ENCODE measurements at places on chromosomes 1 and 21. TPM values are rescaled to one million over a fixed set of nuclear protein-coding genes. Genes with fewer than 3 reads are reported as not detected.

PRMT6 gene
- total RNA-seq = 13.8 TPM

MATN1 gene
- 0.57 TPM for total RNA-seq

ANGPTL1 gene
- total RNA-seq = 18.4 TPM

DNA sequence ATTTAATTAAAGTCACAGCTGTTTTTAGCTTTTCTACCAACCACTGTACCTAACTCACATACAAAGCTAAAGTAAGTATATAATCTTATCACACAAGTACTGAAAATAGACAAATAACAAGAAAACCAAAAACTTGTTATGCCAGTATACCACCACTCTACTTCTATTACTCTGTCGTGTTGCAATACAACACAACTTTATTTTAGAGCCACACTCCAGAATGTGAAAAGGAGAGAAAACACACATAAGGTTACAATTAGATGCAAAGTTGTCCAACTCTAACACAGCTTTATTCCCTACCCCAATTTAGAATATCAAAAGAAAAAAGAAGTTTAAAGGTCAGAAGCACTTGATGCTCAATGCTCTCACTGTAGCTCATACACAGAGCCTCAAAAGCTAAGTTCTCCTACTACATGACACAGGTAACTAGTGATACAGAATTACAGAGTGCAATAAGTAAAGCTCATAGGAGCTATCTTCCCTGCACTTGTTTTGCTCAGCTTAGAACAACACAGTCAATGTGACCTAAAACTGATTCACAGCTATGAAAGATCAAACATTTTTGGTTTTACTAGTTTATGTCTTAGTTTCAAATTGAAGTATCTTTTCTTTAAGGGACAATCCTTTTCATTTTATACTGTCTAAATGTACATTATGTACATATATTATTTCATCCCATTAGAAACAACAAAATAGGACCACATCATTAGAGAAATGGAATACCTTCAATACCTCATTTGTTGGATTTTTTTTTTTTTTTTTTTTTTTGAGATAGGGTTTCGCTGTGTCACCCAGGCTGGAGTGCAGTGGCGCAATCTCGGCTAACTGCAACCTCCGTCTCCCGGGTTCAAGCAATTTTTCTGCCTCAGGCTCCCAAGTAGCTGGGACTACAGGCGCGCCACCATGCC lies 29.2 kb downstream of the EYA3 start:
- no peak for DNase-seq

DNA sequence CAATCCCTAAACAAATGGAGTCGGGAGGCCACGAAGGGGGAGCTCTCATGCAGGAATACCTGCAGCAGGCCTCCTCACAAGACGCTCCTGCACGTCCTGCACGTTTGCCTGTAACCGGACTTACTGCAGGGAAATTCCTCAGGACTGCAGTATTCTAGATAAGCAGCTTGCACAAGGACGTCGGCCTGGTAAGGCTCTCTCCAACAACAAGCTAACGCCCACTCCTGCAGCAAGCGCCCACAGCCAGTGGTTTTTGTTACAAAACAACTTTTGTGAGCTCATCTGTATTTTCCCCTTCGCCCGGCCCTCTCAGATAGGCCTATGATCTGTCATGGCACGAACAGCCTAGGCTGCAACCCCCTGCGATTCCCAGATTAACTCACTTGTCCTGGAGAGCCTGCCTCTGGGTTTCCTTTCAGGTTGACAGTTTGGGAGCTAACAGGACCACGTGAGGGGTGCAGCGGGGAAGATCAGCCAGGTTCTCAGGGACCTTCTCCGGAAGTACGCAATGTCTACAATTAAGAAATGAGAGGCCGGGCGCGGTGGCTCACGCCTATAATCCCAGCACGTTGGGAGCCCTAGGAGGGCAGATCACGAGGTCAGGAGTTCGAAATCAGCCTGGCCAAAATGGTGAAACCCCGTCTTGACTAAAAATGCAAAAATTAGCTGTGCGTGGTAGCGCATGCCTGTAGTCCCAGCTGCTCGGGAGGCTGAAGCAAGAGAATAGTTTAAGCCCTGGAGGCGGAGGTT lies 921 bp upstream of the MIB2 start:
- DNase-seq = peak; percentile 80

GRCh38 chr1:45259053-45259452 lies 52.6 kb upstream of the ZSWIM5 start:
- no peak for DNase-seq

- no peak for DNase-seq
Measured at GRCh38 chr1:94142022-94142421, 21.1 kb upstream of the ABCA4 start.

DNA sequence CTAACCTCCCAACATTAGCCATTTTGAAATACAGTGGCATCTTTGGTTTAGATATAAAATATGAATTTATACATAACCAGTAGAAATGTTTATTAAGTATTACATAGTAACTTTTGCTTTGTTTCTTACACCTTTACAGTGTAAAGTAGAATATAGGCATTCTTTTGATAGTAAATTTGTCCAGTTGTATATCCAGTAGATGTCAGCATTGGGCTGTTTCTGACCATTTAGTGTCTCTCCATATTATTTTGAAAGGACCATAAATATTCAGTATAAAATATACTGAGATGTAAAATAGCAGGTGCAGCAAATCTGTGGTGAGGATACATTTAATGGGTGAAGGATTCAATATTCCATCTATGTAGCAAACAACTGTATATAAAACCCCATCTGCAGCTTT lies 115.8 kb upstream of the ZRANB2 start:
- peak; percentile 67 for DNase-seq

DNA sequence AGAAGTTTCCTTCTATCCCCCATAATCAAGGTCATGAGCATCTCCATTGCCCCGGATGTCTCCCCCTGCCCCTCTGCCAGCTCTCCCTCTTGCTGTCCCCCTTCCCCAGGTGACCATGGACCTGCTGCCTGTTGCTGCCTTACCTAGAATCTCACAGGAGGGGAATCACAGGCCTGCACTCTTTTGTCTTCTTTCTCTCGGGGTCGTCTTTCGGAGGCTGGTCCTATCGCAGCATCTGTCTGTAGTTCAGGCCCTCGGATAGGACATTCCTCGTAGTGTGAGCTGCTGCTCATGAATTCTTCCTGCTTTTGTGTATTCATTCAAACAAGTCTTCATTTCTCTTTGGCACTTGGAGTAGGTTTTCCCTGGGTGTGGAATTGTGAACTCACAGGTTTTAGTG lies 39.9 kb upstream of the ACTRT2 start:
- peak; percentile 4 for DNase-seq

DNA sequence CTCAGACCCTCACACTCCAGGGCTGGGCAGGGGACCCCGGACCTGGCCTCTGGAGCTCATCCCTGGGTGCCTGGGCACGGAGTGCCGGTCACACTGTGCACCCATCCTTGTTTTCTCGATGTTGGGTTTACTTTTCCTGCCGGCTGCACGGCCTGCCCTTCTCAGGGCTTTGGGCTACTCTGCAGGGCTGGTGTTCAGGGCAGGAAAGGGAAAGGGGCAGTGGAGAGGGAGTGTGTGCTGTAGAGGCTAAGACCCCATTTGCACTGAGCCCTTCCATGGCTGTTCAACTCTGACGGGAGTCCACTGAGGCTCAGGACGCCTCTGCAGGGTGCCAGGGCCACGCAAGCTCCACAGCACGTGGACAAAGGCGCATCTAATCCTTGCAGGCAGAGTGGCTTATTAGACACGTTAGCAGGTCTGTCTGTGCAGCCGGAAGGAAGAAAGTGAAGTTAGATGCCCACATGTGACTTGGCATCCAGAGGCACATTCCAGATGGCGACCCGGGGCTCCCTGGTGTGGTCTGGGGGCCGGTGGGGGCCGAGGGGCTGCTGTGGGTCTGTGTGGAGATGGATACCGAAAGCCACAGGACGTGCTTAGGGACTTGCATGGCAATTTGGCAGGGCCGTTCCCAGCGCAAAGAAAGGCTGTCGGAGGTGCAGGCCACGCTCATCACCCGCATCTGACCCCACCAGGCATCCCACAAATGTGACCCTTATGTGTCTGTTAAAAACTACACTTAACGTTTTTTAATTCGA lies 33.6 kb downstream of the COL18A1 start:
- DNase-seq = no peak

- DNase-seq = no peak
Measured at GRCh38 chr1:223183268-223183862, 40.3 kb upstream of the TLR5 start.

DNA sequence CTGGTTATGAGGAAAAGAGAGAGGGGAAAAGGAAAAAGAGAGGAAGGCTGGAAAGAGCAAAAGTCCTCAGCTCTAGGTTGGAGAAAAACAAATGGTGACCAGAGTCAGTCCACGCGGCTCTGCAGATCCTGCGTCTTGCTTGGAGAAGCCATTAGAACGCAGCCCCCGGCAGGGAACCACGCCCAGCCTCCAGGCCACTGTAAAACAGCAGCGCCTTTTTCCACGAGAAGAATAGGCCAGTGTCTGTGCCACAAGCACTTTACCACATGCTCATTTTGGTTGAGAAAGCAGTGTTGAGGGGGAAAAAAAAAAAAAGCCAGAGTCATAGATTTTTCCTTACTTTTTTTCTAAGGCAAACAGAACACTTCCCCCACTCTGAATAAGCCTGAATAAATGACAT lies 846.9 kb upstream of the ADAMTS5 start:
- DNase-seq = peak; percentile 47

- no peak for DNase-seq
Measured at GRCh38 chr21:31667639-31668038, 8.1 kb downstream of the SOD1 start.

DNA sequence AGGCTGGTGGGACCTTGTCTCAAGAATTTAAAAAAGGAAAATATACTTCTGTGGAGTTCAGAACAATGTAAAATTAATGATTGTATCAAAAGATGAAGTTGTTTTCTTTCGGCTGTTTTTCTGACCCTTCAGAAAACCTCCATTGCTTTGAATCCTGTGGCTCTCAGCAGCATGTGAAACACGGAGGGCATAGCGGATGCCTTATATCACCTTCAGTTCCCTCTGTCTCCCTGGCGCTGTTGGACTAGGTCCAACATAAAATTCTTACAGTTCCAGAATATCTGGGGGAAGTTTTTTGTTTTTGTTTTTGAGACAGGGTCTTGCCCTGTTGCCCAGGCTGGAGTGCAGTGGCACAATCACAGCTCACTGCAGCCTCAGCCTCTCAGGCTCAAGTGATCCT lies 7.4 kb downstream of the ZBTB8A start:
- DNase-seq = no peak

DNA sequence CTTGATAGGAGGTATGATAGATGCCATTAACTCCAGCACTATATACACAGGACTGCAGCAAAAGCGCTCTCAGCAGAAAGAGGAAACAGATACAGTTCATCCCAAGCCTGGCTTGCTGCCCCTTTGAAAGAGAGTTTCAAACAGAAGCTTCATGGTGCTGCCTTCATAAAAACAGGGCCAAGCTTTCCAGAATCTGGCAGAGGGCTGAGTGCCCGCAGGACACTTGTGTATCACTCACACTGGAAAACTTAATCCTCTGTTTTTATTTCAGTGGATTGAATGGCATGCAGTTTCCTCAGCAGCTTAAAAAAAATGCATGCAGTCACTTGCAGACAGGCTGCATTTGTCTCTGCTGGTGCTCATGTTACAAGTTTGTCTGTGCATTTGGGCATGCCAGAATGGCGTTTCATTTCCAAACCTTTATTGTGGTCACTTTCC lies 40.4 kb downstream of the KCNJ15 start:
- DNase-seq = peak; percentile 21

- no peak for DNase-seq
Measured at GRCh38 chr1:2032737-2033136, 13.6 kb downstream of the GABRD start.

GRCh38 chr21:35943752-35944151 lies 116.6 kb downstream of the SETD4 start:
- no peak for DNase-seq

DNA sequence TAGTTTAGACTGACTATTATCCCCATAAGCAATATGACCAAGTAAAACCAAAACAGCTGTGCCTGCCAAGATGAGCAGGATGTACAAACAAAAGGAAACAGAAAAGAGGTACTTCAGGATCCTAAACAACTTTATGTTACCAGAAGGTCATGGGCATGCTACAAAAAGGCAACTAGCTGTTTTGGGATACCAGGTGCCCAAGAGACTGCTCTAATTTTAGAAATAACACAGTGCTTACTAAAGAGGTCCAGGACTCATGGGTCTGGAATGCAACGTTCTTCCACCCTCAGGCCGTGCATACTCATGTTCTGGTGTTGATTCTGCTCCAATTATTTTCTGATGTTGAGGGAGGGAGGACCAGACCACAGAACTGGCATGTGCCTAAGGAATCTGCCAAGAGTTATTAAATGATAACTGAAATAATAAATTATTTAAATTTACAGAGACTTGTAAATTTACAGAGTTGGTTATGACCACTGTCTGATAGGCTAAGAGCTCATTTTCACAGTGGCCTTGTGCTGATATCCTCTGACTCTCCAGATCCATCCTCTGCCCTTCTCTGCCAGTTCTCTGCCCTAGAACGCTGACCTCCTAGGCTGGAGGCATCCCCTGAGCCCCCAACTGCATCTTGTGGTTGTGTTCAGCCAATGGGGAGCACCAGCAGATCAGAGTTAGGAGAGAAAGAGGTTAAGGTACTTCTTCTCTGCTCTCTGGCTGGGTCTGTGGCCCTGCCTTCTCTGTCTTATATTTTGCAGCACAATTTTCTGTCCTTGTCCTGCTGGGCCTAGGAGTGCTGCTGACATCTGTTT lies 37.7 kb upstream of the BCL10 start:
- no peak for DNase-seq

- DNase-seq = no peak
Measured at GRCh38 chr1:180854001-180854400, 58.7 kb upstream of the KIAA1614 start.

DNA sequence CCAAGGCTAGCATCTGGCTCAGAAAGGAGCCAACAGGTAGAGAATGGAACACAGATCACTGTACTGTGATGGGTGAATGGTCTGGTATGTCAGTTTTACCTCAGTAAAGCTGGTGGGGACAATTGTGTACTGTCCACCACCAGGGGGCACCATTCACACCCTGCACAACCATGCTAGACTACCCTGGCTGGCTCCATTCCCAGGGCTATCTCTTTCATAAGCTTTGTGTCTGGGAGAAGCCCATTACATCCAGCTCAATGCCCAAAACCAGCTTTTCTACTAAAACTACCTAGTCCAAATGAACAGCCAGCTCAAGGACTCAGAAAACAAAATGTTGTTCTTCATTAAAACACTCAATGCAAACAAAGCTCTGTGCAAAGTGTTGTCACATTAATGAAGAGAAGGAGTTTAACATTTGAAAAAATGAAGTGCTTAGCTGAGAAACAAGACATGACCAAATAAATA lies 62.0 kb upstream of the RASAL2 start:
- DNase-seq = peak; percentile 90

- no peak for DNase-seq
Measured at GRCh38 chr1:28447679-28448078, 58.2 kb upstream of the RCC1 start.

GRCh38 chr1:184567637-184568036 lies 180.8 kb downstream of the C1orf21 start:
- no peak for DNase-seq

DNA sequence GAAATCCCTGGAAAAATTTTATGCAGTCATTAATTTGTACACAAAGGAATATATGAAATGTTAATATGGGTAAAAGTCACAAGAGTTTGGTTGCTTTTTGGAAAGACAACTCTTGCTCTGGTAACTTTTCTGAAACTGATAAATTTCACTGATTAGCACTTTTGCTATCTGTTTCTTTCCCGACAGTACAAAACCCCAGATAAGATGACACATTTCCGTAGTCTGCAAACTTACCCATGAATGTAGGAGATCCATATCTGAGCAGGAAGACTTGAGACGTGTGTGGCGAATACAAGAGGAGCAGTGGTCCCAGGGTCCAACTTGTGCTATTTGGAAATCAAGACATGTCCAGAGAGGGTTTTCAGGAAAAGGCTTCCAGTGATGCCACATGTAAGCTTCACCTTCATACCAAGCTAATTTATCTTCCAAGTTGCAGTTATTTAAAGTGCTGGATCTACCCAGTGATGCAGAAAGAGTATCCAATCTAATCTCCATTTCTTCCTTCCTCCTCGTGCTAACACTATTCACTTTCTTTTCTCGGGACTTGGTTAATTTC lies 35.9 kb upstream of the SAMSN1 start:
- no peak for DNase-seq

Data from lung (tissue), 17 donors.